ENCODE measurements at places on chromosomes 7 and 10. TPM values are rescaled to one million over a fixed set of nuclear protein-coding genes. Genes with fewer than 3 reads are reported as not detected.

- DNase-seq, result no peak
Measured at GRCh38 chr7:68218461-68218860, 1221.8 kb downstream of the TYW1 start.

GRCh38 chr10:86792461-86793167 is 36.2 kb downstream of the BMPR1A start:
- DNase-seq, result no peak

DNA sequence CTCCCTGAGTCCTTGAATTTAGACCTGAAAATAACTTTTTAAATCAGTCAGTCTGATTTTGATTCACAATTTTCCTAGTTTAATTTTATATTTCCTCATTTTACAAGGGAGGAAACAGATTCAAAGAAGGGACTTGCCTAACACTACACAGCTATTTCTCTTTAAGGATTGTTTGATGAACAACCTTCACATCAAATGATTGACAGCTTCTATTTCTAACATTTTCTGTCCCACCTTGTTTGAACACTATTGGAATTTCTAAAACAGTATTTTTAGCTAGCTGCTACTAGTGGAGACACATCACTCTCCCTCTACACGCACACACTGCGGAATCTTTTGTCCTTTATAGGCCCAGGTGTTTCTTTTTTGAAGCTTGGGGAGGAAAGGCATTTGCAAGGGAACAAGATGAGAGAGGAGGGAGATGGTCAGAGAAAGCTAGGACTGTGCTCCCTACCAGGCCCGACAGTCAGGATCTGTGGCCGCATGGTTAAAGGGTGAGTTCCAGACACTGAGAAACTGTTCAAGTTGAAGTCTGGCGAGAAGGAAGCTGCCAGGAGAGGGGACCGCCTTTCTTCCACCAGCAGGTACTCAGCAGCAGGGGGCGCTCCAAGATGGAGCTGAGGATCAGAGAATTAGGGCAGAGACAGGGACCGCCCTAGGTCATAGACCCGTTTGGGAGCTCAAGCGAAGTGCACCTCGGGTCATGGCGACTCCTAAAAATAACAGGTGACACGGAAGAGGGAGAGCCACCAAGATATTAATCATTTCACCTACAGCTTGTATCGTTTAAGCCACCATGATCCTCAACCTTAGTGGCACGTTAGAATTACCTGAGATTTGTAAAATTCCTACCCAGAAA is 49.7 kb downstream of the DNAJC12 start:
- DNase-seq, result peak; percentile 87

DNA sequence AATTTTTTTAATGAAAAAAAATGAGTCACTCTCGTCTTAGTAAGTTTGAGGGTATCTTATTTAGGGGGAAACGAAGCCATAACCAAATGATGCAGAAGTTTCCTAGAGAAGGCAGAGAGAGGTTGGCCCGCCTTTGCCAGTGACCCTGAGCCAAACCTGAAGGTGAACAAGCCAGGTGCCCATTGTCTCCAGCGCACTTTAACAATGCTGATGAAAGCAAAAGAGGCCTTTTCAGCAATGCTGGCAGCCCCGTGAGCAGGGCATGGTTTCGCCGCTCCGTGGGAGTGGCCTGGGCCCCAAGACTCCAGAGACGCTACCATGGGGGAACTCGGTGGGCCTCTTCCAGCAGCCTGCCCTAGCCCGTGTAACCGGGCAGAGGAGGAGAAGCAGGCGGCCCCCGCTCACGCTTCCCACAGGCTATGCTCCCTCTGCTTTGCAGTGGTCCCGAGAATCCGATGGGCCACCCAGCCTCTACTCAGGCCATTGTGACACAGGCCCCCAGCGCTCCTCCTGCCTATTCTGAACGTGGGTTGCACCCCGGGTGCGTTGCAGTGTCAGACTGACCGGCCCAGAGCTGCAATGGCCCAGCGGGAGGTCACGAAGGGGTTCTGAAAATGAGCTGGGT is 14.0 kb upstream of the UNCX start:
- DNase-seq, result no peak

Gene SFMBT2
- 49.5 TPM for total RNA-seq

GRCh38 chr7:142298627-142299026 is 40.8 kb upstream of the PRSS58 start:
- no peak for DNase-seq

GRCh38 chr10:110965216-110965615 is 45.8 kb downstream of the SHOC2 start:
- no peak for DNase-seq

DNA sequence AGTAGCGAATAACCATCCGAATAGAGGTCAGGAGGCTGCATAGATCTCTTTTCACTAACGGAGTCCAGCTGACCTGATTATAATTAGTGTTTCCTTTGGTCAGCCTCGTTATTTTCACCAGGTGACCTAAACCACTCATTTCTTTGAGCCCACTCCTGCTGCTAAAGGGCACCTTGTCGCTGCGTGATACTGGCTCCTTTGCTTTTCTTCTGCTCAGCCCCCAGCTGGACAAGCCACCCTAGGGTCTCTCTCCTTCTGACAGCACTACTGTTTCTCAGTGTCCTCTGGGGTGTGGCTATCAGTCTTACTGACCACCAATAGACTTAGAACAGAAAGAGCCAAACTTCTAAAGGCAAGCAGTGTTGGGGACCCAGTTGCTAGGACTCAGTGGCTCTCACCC is 2.7 kb upstream of the IGFBP3 start:
- no peak for DNase-seq

Gene ANXA8L1
- total RNA-seq, result 1.1 TPM

Gene AKR1D1
- total RNA-seq, result not detected

GRCh38 chr10:123009105-123009820 is 457 bp downstream of the ACADSB start:
- DNase-seq, result peak; percentile 54

DNA sequence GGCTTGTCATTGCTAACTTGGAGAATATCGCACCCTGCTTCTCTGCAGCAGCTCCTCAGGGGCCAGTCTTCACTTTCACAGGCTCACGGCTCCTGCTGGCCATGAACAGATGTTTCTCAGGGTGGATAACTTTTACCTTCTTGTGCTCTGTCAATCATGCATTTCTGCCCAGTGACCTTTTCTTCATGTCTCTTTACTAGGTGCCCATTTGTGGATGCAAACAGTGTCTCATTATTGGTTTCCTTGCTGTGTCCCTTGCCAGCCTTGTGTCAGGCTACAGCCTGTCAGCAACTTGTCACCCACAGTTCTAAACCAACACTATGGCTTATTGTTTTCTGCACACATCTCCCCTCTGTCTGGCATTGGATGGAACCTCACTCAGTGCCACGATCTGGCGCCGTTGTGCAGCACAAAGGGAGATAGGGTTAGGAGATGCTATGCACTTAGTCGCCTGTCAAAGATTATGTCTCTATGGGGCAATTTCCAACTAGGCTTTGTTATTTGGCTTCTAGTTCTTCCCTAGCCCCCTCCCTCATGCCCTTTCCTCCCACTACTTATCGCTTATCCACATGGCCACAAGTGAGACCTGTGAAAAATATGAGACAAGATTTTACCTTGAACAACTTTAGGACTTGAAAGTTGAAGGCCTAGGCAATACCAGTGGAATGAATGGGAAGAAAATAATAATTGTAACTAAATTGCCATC is 45.7 kb upstream of the NXPH1 start:
- DNase-seq, result no peak

DNA sequence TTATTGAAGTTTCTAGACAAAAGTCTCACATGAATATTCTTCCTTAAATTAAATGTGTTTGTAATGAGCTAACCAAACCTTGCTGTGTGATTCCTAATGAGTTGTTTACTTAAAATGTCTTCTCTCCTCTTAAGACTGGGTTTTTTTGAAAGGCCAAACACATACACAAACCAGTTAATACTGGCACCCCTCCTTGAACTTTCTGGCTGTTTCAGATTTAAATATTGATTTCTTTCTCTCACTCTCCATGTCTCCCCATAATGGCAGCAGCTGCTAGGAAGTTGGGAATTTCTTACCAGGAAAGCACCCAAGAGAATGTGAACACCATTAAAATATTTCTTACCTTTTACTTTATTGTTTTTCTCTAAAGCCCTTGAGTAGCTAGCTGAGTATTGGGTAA is 11.4 kb upstream of the PTN start:
- no peak for DNase-seq

Gene TNS3
- 2.6 TPM for total RNA-seq

DNA sequence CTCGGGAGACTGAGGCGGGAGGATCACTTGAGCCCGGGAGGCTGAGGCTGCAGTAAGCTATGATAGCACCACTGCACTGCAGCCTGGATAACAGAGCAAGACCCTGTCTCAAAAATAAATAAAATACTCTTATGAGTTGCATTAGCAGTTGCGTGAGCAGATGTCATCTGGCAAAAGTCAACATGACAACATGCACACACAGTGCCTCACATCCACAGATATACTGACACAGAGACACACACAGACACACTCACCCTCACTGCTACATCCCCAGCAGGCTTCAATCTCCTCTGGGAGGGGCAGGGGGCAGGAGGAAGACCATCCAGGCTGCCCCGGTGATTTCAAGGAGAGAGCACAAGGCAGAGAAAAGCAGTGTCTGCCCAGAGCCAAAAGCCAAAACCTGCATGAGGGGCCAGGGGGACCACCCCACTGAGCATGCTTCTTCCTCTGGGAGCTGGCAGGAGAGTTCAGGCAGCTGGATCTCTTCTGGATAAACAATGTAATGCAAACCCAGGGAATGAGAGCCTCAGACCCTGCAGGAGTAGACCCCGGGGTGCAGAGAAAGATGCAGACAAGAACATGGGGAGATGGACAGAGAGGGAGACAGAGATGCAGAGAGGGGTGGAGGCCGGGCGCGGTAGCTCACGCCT is 9.6 kb upstream of the ELN start:
- no peak for DNase-seq

Gene PLCE1
- not detected for total RNA-seq

Gene GDF10
- total RNA-seq, result 0.45 TPM

Gene RBP3
- total RNA-seq, result not detected

DNA sequence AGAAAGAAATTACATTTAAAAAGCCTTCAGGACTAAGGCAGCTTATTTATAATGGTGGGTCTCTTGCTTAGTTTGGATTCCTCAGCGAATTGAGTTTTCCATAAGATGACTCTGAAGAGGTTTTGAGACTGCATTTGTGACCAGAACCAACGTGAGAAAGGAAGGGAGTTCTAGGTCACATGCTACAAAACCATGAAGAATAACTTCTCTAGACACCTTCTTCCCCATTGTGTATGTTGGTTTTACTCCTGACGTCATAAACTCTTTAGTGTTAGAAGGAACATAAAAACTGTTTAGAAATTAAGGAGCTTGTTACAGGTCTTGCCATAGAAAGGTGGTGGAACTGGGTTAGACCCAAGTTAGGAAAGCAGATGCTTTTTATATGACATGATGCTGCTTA is 11.1 kb downstream of the PTPN12 start:
- DNase-seq, result no peak

- DNase-seq, result no peak
Measured at GRCh38 chr7:108653526-108653925, 83.9 kb downstream of the DNAJB9 start.

Gene NYAP1
- total RNA-seq, result 0.07 TPM

DNA sequence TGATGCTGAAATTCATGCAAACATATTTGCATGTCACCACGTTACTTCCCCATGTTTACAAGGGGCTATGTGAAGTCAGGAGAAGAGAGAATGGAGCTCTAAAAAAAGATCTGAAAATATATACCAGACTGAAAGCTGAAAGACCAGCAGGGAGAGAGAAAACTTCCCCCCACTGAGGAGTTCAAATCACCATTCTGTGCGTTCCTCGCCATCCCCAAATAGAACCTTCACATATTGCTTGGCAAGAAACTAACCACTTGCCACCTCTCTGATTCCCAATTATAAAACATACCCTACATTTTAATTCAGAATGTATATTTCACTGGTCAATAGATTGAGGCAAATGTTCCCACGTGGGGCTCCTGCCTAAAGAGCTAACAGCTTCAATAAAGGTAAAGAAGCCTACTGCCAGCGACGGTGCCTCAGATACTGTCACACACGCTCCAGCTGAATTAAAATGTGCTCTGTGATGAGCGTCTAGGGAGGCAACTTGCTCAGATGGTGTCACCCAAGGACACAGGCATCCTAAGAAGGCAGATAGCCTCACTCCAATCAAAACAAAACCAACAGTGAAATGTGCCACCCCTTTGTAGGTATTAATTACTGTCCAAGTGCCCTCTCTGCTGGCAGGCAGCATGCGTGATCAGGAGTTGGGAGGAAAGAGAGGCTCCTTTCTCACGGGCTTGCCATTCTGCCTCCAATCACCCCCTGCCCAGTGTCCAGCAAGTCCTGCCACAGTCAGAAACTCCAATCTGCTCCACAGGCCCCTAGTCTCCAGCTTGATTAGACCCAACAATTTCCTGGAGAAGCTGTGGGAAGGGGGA is 298.2 kb downstream of the GRID1 start:
- DNase-seq, result peak; percentile 21

Gene MPP7
- 1.4 TPM for total RNA-seq

DNA sequence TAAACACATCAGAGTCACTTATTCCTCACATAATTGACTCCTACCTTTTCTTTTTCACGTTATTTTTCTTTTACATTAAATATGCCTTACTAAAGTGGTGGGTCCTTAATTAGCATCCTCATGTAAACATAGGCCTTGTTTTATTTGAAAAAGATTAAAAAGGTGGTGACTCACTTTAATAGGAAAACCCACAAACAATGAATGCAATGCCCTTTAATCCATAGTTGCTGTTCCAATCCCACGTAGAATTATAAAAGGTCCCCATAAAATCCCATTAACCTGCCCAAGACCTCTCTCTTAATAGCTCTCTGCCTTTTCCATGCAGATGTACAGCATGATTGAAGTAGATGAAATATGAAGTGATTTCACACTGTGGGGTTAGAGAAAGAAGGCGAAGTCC is 32.2 kb downstream of the SLC16A12 start:
- DNase-seq, result no peak

DNA sequence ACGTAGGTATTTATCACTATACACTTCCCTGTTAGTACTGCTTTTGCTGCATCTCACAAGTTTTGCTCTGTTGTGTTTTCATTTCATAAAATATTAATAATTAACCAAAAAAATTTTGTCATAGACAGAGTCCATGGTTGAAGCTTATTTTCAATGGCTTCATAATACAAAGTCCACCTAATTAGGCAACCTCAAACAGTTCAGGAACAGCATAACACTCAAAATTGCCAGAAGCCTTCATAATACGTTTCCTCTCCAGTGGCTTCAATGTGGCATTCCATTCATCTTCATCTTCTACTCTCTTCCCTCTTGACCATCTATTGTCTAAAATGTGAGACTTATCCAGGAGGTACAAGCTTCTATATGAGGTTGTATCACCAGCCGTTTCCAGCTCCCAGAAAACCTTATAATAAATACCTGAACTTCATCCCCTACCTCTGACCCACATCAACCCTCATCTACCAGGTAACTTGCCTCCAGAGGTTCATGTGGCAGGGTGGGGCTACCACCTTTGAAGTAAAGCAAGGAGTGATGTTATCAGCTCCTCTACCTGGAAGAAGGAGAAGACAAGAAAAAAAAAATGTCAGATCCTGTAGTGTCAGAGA is 337.3 kb downstream of the MALRD1 start:
- no peak for DNase-seq

- no peak for DNase-seq
Measured at GRCh38 chr10:1947464-1948003, 210.2 kb upstream of the ADARB2 start.

Gene CALCR
- total RNA-seq, result not detected

GRCh38 chr7:84735011-84735410 is 451.8 kb downstream of the SEMA3D start:
- DNase-seq, result no peak

GRCh38 chr7:46695051-46695708 is 774.1 kb upstream of the IGFBP3 start:
- no peak for DNase-seq

Measured in activated CD8-positive, alpha-beta memory T cell treated with anti-CD3 and anti-CD28 coated beads, Interleukin-2, amount 10 ng/mL, durations not matched to agents 7 days and 5 days (primary cell).